GM04504 (cell line): ENCODE measurements at places on chromosomes 12 and 14.

GRCh38 chr12:67546746-67547145 is 101.8 kb upstream of the DYRK2 start:
- no peak for DNase-seq

GRCh38 chr12:104886418-104887401 is 71.4 kb downstream of the SLC41A2 start:
- DNase-seq = no peak

GRCh38 chr12:122003651-122004611 is 17.8 kb upstream of the BCL7A start:
- DNase-seq = no peak

DNA sequence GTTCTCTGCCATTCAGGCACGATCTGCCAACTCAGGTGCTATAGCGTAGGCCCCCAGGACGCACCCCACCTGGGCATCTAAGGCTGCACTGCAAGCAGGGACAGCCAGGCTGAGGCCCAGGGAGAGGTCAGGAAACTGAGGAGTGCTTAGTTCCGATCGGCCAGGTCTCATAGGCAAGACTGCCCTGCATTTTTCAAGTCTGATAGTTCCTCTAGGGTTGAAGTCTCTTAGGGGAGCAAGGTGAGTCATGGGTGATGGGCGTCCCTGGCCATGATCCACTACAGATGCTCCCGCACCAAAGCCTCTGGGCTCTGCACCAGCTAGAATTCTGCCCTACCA is 13.2 kb downstream of the NOPCHAP1 start:
- no peak for DNase-seq

GRCh38 chr14:76330411-76331327 is 45.3 kb upstream of the ESRRB start:
- no peak for DNase-seq
